ENCODE measurements at places on chromosomes 4 and X. TPM values are rescaled to one million over a fixed set of nuclear protein-coding genes. Genes with fewer than 3 reads are reported as not detected.

DNA sequence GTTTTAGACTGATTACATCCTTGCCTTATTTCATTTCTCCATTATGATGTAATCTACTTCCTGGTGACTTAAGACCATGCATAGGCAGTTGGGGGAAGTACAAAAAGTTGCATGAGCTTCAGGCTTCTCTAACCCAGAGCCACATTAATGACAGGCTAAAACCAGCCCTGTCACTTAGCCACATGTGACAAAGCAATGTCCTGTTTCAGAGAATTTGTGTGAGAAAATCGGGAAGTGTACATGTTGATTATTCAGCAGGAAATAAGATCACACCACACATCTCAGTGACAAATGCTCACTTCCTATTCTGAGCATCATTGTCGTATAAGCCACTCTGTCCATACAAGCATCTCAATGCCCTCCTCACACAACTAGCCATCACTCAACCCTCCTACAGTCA is 98.5 kb upstream of the MAGEB16 start:
- DNase-seq, result no peak

GRCh38 chr4:101967697-101968346 is 177.3 kb downstream of the BANK1 start:
- DNase-seq, result no peak

- DNase-seq, result no peak
These were observed 44.3 kb downstream of the THOC2 start for GRCh38 chrX:123688524-123688923.

GRCh38 chr4:159498446-159499115 is 395.7 kb downstream of the RAPGEF2 start:
- DNase-seq, result peak; percentile 98

DNA sequence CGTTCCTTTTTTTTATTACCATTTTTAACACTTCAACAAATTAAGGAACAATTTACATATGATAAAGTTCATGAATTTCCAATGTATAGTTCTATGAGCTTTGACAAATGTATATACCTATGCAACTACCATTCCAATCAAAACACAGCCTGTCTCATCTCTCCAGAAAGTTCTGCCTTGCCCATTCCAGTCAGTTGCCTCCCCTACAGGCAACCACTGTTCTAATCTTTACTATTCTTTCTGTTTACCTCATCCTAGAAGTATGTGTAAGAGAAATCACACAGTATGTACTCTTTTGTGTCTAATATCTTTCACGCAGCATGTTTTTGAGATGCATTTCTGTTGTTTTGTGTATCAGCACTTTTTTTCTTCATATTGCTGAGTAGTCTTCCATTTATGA is 224.9 kb downstream of the KIT start:
- no peak for DNase-seq

DNA sequence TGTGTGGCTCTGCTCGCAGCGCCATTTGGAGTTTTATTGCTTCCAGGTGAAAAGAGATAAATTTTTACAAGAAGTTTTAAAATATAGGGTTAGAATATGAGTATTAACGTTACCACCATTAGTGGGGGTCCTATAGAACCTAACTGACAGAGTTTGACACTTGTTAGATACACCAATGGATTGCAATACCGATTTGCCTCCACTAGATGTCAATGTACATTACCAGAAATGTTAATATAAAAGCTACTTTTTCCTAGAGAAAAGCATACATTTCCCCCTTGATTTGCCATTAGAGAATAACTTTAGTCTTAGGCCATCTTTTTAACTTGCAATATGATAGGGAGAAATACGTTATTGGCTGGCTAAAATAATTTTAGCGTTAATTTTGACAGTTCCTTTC is 108.4 kb downstream of the LINC00632 start:
- no peak for DNase-seq

Gene CTAG2
- total RNA-seq, result not detected

Gene SHOX
- total RNA-seq, result not detected
